ENCODE measurements at places on chromosomes 5 and 9.

- no peak for DNase-seq
Measured at GRCh38 chr9:114149181-114149580, 6.2 kb upstream of the COL27A1 start.

- no peak for DNase-seq
Measured at GRCh38 chr5:4156889-4157288, 561.3 kb downstream of the IRX1 start.

DNA sequence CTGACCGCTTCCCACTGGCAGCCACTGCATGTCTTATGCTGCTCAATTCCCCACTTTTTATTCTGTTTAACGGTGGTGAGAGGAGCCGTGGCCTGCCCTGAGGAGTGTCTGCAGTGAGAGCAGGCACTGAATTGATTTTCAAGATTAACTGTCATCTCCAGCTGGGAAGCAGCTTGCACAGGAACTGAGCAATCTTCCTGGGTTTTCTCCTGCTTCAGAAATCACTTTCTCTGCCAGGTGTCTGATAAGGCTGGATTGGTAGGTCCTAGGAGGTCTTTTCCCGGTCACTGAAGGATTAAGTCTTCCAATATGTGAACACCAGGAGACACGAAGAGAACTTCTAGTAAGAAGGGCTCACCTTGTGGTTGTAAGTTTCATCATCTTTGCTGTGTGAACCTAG lies 181.1 kb upstream of the RAD23B start:
- DNase-seq = no peak

DNA sequence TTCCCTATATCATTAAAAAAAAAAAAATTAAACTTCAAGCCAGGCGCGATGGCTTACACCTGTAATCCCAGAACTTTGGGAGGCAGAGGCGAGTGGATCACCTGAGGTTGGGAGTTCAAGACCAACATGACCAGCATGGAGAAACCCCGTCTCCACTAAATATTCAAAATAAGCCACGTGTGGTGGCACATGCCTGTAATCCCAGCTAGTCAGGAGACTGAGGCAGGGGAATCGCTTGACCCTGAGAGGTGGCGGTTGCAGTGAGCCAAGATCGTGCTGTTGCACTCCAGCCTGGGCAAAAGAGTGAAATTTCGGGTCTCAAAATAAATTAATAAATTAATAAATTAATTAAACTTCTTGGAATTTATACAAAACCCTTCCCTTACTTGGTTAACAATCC lies 358.6 kb upstream of the CDH9 start:
- DNase-seq = no peak

DNA sequence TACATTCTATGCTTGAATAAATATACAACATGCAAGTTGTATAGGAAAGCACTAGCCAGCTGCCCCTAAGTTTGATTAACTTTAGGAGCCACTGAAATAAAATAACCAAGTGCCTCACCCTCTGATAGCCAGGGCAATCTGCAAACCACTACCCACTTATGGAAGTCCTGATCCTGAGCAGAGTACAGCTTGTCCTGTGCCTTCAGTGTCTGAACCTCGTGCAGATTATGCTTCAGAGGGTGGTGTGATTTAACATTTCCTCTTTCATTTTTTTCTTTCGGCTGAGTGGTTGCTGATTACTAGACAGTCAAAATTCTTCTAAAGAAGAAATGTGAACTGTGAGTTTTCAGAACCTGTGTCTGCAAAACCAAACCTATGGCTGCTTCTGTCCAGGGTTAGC lies 327.7 kb downstream of the PIK3R1 start:
- no peak for DNase-seq

- peak; percentile 35 for DNase-seq
Measured at GRCh38 chr9:136138566-136138965, 19.9 kb upstream of the TMEM250 start.

DNA sequence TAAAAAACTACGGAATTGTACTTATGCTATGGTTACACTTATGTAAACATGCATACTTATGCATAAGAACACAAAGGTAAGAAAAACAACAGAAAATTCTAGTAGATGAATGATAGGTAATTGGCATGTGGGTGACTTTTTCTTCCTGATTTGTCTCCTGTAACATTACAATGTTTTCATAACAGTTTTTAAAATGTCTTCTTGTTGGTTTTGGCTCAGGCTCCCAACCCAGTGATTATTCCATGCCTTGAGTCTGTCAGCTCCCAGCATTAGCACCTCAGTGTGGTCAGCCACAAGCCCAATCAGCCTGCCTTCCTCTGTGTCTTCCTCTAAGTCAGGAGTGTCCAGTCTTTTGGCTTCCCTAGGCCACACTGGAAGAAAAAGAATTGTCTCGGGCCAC lies 7.9 kb upstream of the FOXE1 start:
- no peak for DNase-seq

- no peak for DNase-seq
Measured at GRCh38 chr9:70835323-70835722, 286.1 kb downstream of the TRPM3 start.

- DNase-seq = no peak
Measured at GRCh38 chr9:133572821-133573361, 36.3 kb downstream of the FAM163B start.

GRCh38 chr5:12354686-12355085 lies 450.4 kb upstream of the CTNND2 start:
- no peak for DNase-seq

DNA sequence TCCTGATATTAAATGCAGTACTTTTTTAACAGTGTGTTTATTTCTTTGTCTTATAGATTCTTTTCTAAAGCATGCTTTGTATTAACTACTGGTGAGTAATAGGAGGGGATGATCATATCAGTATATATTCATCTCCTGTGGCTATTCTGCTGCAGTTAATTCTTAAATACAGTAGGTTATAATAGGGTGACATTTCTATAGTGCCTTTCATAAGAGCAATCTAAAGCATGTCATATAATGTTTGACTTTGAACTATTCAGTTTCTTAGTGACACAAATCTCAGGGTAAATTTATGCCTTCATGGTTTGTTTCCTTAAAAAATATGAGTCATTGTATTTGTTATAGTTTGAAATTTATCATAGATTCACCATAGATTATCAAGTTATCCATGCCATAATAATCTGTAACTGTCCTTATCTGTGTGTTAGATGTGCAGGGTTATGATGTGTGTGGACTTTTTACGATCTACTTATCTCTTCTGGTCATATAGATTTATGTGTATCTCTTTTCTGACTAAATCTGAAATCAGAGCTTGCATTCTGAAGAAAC lies 1019.5 kb downstream of the NR2F1-AS1 start:
- DNase-seq = no peak

GRCh38 chr5:96522635-96523355 lies 89.7 kb upstream of the PCSK1 start:
- no peak for DNase-seq

DNA sequence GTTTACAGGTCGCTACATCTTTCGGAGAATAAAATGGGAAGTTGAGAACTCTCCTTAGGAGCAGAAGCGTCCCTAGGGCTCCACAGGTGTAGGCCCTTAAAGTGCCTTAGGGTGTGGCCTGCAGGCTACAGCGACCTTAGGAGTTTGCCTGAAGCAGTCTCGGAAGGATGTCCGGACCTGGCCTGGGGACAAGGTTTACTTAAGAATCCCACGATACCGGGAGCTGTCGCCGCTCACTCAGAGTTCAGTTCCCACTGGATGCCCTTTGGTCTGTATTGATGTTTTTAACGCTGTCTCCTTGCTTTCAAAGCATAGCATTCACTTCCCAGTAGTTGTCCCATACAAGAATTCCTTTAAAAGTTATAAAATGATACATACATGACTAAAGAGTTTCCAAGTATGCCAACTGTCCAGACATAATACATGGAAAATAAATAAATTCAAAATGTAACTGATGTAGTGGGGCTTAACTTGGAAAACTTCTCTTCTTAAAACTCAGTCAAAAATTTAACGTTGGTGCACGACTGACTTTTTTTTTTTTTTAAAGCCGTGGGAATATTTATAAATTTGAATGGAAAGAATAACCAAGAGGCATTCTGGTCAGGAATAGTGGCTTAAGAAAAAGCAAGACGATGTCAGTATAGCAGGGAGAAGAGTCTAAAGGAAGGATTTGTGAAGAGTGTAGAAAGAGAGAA lies 848 bp downstream of the RAD50 start:
- DNase-seq = peak; percentile 7

- DNase-seq = no peak
Measured at GRCh38 chr5:157963244-157963643, 104.3 kb upstream of the CLINT1 start.

Measured in activated CD4-positive, alpha-beta T cell treated with anti-CD3 and anti-CD28 coated beads, Interleukin-2, amount 50 U/mL, for 1 hour (primary cell).